Cardiac muscle cell (in vitro differentiated cells and primary cell): ENCODE measurements at places on chromosomes 12 and 14. TPM values are rescaled to one million over a fixed set of nuclear protein-coding genes. Genes with fewer than 3 reads are reported as not detected.
A peak's percentile ranks its signal among the peaks of the same experiment; 100 is the strongest.

DNA sequence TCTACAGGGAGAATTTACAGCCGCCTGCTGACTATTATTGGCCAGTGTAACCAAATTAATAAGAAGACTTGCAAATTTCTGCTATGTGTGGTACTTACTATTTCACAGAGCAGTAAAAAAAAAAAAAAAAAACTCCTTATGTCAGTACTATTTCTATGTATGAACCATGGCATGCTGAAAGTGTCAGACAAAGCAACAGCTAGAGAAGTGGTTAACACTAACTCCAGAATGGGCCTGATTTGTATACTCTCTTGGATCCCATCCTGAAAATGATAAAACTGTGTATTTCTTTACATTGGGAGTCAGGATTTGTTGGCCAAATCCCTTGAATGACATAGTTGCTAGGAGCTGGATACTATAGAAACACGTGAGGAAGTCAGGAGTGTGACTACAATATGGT lies 416.8 kb downstream of the EGLN3 start:
- no peaks in the 10 kb centered on the region for H3K4me1 ChIP-seq
- H3K27me3 ChIP-seq: no peaks in the 10 kb centered on the region
- no peak for DNase-seq
- H3K27ac ChIP-seq: no peak overlapping the region
- H3K4me3 ChIP-seq: no peak overlapping the region

DNA sequence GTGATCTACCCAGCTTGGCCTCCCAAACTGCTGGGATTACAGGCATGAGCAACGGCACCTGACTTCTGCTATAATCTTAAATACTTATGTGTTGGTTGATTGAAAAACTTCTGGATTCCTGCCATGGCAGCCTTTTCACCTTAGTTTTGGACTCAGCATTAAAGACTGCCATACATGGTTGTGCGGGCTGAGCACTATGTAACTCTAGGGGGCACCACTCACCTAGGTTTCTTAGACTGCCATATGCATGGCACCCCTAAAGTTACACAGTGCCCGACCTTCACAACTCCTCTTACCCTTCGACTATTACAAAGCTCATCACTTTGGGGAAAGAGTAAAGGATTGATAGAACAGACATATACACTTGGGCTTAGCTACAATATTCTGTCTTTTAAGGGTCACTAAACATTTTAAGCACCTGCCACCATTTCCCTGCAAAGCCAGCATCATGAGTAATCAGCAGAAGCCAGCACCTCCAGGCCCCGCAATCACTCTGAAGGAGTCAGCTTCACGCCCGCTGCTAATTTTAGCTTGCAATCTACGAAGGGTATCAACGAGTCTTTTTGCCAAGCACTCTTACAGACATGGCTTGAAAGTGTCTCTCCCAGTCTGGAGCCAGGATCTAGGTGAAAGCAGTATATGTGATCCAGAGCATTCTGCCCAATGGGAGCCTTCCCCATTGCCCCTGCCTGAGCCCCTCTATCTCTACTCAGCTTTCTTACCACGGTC lies 59.8 kb downstream of the SUDS3 start:
- H3K4me3 ChIP-seq: no peak overlapping the region
- DNase-seq: peak; percentile 54
- no peaks in the 10 kb centered on the region for H3K36me3 ChIP-seq
- H3K4me1 ChIP-seq: peaks cover 6% of the 10 kb centered on the region

DNA sequence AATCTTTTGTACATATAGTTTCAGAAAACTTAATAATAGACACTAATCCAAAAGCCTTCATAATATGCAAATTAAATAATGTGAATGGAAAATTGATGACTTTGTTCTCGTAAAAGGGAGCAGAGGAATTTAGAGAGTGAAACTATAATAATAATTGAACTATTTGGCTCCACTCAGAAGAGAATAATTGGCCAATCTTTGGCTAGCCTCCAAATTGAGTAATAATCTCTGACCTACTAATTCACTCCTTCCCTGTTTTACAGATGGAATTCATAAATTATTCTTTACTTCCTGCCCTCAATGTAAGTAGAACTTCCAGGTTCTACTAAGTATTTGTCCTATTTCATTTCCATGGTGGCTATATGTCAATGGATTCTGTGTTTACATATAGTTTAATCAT lies 15.8 kb downstream of the TRIM9 start:
- H3K36me3 ChIP-seq: no peaks in the 10 kb centered on the region
- no peaks in the 10 kb centered on the region for H3K4me1 ChIP-seq
- no peaks in the 10 kb centered on the region for H3K27me3 ChIP-seq
- DNase-seq: no peak
- H3K4me3 ChIP-seq: no peak overlapping the region
- no peak overlapping the region for H3K27ac ChIP-seq

DNA sequence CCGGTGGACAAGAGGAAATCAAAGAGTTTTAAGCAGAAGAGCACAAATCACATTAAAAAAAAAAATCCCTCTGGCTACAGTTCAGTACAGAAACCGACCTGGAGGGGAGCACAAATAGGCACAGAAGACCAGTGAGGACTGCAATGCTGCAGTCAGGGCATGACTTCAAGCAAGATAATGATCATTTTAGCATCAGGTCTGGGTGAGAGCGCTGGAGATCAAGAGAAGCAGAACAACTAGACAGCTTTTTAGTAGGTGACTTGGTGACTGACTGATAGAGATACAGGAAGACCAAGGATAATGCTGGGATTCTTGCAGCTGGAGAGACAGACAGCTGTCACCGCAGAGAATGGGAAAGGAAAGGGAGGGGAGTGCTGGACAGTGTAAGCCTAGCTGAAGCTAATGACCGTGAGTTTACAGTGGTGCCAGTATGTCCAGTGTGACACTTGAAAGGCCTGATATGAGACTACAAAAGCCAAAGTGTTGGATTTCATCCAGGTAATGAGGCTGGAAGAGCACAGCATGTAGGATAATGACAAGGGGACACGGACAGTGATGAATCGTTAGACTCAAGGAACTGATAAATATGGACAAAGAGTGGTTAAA lies 5.6 kb downstream of the NFYB start:
- peaks cover 71% of the 10 kb centered on the region for H3K4me1 ChIP-seq
- H3K27me3 ChIP-seq: no peaks in the 10 kb centered on the region
- DNase-seq: no peak
- peak overlapping the region; percentile 0 for H3K4me3 ChIP-seq
- H3K27ac ChIP-seq: peak overlapping the region; percentile 94

TMPRSS12 gene
- not detected in 2 replicates for total RNA-seq

USP44 gene
- 0.28 and 2.2 TPM in 2 replicates for total RNA-seq

DNA sequence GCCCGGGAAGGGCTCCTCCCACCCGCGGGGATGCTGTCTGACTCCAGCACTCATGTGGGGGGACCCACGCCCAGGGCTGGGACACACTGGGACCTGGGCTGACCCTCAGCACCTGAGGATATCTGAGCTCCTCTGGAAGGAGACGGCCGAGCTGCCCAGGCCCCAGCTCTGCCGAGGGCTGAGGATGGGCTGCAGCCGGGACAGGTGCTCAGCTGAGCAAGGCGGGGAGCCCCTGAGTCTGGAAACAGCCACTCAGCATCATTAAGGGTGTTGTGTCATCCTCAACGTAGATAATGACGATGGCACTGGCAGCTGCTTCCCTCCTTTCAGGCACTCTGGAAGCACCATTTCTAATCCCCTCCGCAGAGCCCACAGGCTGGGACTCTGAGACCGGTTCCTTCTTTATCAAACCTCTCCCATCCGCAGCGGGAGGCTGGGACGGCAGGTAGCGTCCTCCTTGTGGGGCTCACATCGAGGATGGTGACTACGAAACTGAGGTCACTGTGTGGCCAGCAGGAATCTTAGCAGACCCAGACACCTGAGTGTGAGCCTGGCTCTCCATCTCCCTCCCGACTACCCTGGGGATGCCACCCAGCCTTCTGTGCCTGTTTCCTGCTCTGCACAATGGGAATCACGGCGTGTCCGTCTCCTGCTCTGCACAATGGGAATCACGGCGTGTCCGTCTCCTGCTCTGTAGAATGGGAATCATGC lies 26.7 kb upstream of the SFSWAP start:
- H3K4me1 ChIP-seq: no peaks in the 10 kb centered on the region
- no peaks in the 10 kb centered on the region for H3K36me3 ChIP-seq
- no peaks in the 10 kb centered on the region for H3K27me3 ChIP-seq
- DNase-seq: no peak
- no peak overlapping the region for H3K4me3 ChIP-seq

ZC2HC1C gene
- total RNA-seq: 2.5 and 8.2 TPM in 2 replicates

NPFF gene
- not detected in 2 replicates for total RNA-seq

DNA sequence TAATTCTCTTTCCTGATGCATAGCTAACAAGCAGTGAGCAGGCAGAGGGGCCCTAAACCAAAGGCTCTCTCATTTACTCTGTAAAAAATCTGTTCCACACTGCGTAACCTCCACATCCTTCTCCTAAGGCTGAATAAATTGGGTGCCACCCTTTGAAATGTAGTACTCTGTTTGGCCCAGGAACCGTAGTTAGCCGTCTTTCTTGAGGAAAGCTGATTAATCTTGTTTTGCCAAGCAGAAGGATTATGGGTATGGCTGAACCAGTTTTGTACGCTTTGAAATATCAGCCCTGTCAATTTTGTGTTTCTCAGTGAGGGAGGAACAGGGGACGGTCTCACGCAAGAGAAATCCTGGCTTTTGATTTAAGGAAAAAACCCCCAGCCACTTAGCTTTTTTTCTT lies 19.7 kb downstream of the EML1 start:
- no peak overlapping the region for H3K27ac ChIP-seq
- H3K27me3 ChIP-seq: peaks cover 4% of the 10 kb centered on the region
- H3K36me3 ChIP-seq: no peaks in the 10 kb centered on the region
- no peak for DNase-seq
- no peaks in the 10 kb centered on the region for H3K4me1 ChIP-seq
- no peak overlapping the region for H3K4me3 ChIP-seq

DNA sequence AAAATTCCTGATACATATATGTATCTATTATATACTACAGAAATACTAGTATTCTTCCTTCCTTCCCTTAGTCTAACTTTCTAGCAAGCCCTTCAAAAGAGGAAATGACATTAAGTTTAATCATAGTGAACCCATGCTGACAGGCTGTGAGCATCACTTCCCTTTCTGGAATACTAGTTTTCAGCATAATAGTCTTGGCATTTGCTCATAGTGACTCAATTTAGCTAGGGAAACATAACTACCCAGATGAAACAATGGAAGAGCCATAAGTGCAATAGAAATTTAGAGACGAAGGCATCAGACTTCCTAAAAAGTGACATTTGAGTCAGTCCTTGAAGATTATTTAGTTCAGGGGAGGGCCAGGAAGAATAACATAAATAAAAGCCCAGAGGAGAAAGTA lies 184.5 kb upstream of the CRY1 start:
- no peak overlapping the region for H3K27ac ChIP-seq
- H3K4me3 ChIP-seq: no peak overlapping the region
- no peaks in the 10 kb centered on the region for H3K27me3 ChIP-seq
- no peaks in the 10 kb centered on the region for H3K4me1 ChIP-seq
- no peaks in the 10 kb centered on the region for H3K36me3 ChIP-seq

- no peak overlapping the region for H3K27ac ChIP-seq
- no peak overlapping the region for H3K4me3 ChIP-seq
- DNase-seq: no peak
- H3K36me3 ChIP-seq: peaks cover 5% of the 10 kb centered on the region
- no peaks in the 10 kb centered on the region for H3K27me3 ChIP-seq
Observed at GRCh38 chr12:96327889-96328288, 72.3 kb downstream of the CDK17 start.

DNA sequence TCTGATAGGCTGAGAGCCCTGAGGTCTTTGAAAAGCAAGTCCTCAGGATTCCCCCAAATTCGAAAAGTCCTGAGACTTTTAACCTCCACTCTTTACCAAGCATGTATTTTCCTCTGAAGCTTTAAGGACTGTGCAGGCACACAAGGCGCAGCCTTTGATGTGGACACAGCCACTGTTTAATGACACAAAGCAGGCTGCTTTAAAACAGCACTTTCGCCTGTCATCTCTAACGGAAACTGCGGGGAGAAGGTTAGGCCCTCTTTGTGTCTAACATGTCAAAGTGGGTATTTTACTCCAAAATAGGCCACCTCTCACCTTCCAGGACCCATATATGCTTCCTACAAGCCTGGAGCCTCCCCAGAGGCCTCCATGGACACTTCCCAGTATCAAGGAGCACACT lies 159.2 kb downstream of the GCH1 start:
- no peaks in the 10 kb centered on the region for H3K27me3 ChIP-seq
- H3K36me3 ChIP-seq: no peaks in the 10 kb centered on the region
- H3K27ac ChIP-seq: peak overlapping the region; percentile 95

GRCh38 chr12:105431537-105432100 lies 101.1 kb downstream of the C12orf75 start:
- H3K4me3 ChIP-seq: no peak overlapping the region
- no peak for DNase-seq
- no peaks in the 10 kb centered on the region for H3K4me1 ChIP-seq
- H3K27me3 ChIP-seq: no peaks in the 10 kb centered on the region
- H3K36me3 ChIP-seq: no peaks in the 10 kb centered on the region

- H3K4me3 ChIP-seq: no peak within 1 kb of the TSS
- no peaks in the 10 kb centered on the region for H3K4me1 ChIP-seq
- H3K27me3 ChIP-seq: no peaks in the 10 kb centered on the region
- no peaks in the 10 kb centered on the region for H3K36me3 ChIP-seq
- DNase-seq: peak; percentile 63
Observed at GRCh38 chr12:121132601-121133481, at the start of gene P2RX7. Gene P2RX7 (plus strand): TSS chr12:121132876. CDS start chr12:121132971, 95 bp downstream.

- H3K36me3 ChIP-seq: no peaks in the 10 kb centered on the region
- H3K27me3 ChIP-seq: no peaks in the 10 kb centered on the region
- H3K27ac ChIP-seq: no peak overlapping the region
- H3K4me3 ChIP-seq: no peak overlapping the region
Observed at GRCh38 chr12:2092354-2092753, 39.6 kb downstream of the CACNA1C start.

DNA sequence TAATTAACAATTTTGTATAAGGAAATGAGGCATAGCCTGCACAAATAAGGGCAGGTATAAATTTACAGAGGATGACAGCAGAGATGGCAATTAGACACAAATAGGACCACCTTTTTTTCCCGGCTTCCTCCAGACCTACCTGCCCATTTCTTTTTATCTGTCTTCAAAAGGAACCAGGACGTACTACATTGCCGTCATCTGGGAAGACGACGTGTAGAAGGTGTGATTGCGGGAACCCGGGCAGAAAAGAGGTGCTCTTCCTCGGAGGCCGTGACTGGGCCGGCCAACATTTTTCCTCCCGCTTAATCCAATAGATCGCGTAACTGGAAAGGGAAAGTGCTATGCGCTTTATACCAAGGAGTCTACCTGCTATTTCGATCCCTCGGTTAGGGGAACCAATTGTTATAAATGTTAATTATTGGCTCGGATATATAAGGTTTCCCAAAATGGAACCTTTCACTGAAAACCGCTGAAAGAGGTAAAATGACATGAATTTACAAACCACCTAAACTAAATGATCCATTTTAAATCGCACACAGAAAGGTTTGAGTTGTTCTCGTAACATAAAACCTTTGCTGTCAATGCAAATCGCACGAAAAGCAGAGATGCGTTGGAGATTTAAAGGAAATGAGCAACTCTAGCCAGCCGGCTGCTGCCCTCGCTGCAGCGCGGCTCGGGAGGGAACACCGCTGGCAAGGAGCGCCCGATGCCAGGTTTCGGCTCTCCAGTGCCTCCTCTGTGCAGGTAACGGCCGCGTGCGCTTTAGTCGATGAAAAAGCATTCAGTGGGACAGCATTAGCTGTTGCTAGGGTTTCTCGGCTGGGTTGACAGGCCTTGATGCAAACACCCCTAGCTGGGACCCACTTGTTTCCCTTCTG lies 2.8 kb upstream of the SIX1 start:
- H3K27ac ChIP-seq: no peak overlapping the region
- H3K4me3 ChIP-seq: no peak overlapping the region
- H3K27me3 ChIP-seq: peaks cover 100% of the 10 kb centered on the region
